Activated CD4-positive, alpha-beta T cell treated with anti-CD3 and anti-CD28 coated beads for 48 hours (primary cell): ENCODE measurements at places on chromosomes 12 and 14.

DNA sequence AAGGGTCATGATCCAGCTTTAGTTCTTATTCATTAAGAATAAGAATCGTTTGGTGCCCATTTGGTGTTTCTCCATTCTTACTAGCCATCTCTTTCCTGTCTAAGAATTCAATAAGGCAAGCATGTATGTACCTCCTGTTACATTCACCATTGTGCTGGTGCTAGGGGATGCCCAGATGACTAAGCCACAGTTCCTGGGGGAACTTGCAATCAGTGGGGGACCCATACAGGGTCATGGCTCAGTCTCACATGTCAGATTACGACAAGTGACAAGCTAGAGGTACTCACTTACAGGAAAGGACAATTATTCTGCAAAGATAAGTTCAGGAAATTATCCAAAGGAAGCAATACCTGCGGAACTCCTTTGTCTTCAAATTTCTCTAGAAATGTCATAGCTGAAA, 125.4 kb downstream of the STXBP6 start:
- DNase-seq: no peak

DNA sequence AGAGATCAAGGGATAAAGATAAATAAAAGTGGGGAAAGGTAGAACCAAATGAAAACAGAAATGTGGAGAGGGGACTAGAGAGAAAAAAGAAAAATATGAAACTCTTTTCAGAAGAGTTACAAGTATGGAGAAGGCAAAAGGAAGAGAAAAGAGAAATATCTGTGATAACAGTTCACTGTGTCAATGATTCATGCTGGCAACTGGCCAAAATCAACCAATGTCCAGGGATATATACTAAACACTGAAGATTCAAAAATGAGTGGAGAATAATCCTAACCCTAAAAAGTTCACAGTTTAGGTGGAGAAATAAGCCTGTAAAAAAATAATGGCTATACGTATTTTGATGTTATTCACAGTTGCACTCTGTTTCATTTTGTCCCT, 372.3 kb upstream of the KITLG start:
- DNase-seq: no peak

DNA sequence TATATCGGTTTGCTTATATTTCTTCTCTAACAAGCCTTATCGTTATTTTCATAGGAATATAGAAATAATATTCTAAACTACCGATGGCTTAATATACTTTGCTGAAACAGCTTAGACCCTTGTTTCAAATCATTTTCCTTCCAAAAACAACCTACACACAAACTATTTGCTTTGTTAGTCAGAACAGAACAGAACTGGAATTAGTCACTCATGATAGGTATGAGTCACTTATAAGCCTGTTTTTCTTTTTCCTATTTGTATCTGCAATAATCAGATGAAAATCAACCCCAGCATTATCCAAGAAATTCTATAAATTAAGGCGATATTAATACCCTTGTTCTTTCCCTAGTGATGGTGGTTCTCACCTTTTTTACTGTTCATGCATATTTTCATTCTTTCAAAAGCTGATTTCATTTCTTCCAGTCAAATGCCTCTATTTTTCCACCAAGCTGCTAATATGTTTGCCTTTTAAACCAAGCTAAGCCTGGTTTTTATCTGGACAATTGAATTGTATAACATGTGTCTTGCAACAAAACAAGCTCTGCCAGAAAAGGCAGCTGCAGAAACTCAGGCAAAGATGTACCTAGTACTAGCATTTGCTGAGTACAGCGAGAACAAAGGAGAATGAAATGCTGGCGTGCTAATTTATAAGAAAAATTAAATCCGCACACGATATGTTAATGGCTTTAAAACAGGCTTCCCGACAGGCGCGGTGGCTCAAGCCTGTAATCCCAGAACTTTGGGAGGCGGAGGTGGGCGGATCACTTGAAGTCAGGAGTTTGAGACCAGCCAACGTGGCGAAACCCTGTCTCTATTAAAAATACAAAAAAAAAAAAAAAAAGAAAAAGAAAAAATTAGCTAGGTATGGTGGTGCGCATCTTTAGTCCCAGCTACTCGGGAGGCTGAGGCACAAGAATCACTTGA, 1418.2 kb downstream of the AACS start:
- no peak for DNase-seq

- no peak for DNase-seq
These were observed 23.9 kb downstream of the TC2N start for GRCh38 chr14:91843437-91843836.

GRCh38 chr14:58118097-58118815, 33.8 kb downstream of the ARMH4 start:
- DNase-seq: no peak

DNA sequence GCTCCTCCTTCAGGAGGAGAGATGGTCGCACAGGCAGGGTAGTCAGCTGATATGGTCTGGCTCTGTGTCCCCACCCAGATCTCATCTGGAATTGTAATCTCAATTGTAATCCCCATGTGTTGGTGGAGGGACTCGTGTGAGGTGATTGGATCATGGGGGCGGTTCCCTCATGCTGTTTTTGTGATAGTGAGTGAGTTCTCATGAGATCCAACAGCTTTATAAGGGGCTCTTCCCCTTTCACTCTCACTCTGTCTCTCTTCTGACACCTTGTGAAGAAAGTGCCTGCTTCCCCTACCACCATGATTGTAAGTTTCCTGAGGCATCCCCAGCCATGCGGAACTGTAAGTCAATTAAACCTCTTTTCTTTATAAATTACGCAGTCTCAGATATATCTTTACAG, 218.9 kb upstream of the TMTC1 start:
- no peak for DNase-seq

DNA sequence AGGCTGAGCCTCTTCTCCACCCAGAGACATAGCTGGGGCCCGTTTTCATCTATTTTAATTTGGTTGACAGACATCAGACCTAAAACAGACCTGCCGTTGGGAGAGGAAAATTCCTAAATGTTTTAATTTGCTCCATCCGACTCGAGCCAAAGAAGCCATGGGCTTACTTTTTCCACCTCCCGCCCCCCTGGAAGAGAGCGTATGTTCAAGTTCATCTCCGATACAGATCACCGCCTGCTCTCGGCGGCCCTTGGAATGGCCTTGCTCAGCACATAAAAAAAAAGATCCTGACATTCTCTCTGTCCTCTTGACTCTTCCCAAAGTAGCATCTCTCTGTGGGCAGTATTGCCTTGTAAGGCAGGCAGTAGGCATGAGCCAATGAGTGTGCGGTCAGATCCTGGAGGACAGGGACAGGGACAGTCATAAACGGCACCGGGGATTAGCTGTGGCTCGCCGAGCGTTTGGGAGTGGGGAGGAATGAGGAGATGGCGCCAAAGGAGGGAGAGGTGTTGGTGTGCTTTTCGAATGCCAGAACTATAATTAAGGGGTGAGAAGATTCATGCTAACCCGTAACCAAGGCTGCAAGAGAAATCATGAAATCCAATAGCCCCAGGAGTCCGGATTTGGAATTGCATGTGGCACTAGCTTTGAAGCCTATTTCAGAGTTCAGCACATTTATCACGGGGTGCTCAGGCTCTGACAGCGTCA, 47.9 kb upstream of the MEG3 start:
- DNase-seq: no peak

GRCh38 chr12:42779186-42779859, 189.8 kb upstream of the PRICKLE1 start:
- no peak for DNase-seq
